ENCODE measurements at places on chromosomes 4 and X.

DNA sequence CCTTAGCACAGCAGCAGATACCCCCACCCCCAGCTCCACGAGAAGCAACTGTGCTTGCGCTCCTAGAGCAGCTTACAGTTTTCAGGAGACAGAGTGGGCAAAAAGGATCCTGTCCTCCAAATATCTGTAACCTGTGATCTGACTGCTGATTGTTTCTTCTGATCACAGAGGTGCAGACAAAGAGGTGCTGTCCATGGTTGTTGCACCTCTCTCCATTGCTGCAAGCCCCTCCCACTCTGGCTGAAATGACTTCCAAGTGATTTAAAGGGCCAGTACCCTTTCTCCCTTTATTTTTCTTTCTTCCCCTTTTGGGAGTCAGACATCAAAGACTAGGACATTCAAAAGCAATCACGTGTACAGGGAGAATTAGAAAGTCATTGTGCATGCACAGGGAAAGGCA is 205.3 kb upstream of the GEMIN8 start:
- no peak for DNase-seq

DNA sequence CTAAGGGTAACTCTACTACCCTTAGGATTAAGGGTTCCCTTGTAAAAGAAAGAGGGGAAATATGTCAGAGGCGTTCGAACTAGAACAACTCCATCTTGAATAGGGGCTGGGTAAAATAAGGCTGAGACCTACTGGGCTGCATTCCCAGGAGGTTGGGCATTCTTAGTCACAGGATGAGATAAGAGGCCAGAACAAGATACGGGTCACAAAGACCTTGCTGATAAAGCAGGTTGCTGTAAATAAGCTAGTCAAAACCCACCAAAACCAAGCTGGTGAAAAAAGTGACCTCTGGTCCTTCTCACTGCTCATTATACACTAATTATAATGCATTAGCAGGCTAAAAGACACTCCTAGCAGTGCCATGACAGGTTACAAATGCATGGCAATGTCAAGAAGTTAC is 922.0 kb downstream of the DMD start:
- DNase-seq = no peak

- no peak for DNase-seq
These were observed 17.3 kb upstream of the SEL1L3 start for GRCh38 chr4:25879991-25880651.

DNA sequence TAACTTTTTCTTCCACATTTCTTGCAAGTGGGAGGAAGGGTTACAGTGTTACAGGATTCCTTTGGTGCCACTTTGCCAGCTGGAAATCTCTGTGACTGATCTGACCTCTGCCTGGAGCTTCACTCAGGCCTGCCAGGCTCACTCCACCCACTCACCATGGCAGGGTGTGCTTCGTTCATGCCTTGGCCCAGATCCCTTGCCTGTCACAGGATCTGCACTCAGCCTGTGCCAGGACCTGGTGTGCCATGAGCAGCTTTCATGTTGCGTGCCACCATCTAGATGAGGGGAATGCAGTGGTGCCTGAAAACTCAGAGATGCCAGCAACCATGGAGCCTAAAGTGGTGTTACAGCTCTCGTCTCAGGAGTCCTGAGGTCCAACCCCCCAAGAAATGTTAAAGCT is 2596.4 kb downstream of the PCDH7 start:
- no peak for DNase-seq

DNA sequence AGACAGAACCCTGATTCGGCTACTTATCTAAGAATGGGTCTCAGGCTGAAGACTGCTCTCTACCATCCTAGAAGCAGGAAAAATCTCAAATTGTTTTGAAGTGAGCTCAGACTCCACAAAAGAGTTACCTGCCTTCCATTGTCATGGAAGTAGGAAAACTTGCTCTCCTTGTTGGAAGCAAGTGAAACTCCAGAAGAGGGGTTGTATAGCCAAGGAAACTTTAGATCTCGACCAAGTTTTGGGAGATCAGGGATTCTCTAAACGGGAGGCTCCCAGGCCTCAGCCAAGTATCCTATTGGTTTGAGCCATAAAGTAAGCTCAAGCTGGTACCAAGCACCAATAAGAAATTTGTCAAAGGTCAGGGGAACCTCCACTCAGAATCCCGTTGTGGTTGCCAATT is 9.2 kb upstream of the FHDC1 start:
- DNase-seq = no peak

- DNase-seq = peak; percentile 48
These were observed 441.7 kb upstream of the RASGEF1B start for GRCh38 chr4:81913427-81913879.

DNA sequence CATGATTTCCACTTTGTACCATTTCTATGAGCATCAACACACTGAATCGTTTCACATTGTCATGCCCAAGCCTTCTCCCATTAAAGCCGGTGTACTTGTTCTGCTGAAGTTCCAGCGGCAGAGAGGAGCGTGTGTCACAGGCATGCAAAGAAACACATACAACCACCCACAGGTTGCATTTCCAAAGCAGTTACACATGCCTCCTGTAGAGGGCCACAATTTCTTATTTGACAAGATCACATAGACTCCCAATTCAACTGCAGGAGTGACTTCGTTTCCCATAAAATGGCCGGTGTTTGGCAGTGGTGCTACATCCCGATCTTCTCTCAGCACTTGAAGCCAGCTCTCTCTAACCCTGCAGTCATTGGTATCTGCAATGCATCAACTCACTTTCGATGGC is 992.6 kb downstream of the NLGN4X start:
- no peak for DNase-seq

- DNase-seq = no peak
These were observed 157.8 kb upstream of the AADAT start for GRCh38 chr4:170247596-170247995.

GRCh38 chr4:140875746-140876452 is 119.7 kb upstream of the TBC1D9 start:
- no peak for DNase-seq

- DNase-seq = no peak
These were observed 123.3 kb downstream of the MBNL3 start for GRCh38 chrX:132365490-132365889.

GRCh38 chrX:31139961-31140360 is 68.1 kb upstream of the FTHL17 start:
- no peak for DNase-seq

DNA sequence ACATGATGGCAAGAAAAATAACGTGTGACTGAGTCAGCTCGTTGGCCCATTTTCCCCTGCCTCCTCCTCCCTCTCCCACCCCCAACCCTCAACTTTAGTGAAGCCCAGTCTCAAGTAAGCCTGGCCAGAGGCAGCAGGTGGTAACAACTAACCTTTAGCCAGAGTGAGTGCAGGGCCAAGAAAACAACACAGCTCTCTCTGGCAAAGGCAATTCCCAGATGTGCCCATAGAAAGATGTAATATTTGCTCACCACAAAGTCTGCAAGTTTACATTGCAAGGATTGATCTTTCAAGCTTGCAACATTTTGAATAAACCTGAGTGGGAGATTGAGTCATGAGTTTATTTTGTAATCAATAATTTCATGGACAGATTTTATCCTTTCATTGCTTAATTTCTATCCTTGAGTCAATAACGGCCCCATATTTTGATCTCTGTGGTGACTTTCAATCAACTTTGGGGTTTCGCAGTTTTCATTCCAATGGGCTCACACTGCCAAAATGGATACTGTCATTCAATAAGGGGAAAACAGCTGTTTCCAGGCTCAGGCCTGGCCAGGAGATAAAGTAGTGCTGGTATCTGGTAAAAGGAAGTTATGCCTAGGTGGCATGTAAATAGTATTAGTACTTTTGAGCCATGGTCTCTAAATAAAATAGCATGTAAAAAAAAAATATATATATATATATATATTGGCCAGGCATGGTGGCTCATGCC is 130.7 kb upstream of the TMEM164 start:
- no peak for DNase-seq

DNA sequence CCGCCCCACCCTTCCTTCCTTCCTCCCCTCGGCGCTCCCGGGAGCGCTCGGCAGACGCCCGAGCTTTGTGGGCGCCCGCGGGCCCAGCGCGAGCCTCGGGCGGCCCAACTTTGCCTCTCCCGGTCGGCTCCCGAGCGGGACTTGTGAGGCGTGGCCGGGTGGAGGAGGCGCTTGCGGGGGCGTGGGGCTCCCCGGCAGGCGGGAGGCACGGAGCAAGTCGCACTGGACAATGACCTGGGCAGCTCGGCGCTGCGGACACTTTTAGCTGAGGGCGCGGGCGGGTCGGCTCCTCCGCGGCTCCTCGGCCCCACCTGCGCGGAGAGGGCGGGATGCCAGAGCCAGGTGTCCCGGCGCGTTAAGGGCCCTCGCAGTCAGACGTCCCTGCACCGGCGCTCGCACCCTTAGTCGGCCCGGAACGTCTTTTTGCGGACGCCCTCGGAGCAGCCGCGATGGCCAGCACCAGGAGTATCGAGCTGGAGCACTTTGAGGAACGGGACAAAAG is 385 bp downstream of the DCLK2 start:
- no peak for DNase-seq

DNA sequence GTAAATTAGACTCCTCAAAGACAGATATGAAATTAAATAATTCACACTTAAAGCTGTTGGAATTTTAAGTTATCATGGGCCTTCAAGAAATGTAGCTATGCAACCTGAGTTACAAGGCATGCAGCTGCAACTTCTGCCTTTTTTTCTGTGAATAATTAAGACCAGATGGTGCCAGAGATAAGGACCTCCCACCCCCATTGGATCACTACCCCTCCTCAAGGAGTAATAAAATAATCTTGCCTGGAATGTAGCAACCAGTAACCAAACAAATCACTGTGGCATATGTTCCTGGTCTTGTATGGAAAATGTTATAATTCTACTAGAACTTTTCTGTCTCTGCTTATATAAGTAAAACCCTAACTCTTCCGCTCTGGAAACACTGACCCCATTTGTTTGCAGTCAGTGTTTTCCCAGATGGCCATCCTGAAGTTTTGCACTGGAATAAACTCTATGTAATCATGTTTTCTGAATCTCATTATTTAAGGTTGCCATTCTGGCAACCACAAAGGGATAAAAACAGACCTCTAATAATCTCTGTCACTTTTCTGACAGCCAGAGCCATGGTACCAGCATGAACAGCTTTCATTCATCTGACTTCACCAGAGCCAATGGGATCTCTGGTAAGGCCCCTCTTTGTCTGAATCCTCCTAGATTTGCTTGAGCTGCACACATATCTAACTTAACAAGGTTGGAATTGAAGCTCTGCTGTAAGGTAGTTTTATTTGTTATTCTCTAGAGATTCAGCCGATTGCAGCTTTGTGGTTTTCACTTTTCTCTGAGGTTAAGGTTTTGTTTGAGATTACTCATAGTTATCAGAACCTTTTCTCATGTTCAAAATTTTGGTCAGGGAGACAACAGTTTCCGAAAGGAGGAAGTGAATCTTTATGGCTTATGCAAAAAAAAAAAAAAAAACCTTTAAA is 274.6 kb downstream of the NAF1 start:
- DNase-seq = no peak

DNA sequence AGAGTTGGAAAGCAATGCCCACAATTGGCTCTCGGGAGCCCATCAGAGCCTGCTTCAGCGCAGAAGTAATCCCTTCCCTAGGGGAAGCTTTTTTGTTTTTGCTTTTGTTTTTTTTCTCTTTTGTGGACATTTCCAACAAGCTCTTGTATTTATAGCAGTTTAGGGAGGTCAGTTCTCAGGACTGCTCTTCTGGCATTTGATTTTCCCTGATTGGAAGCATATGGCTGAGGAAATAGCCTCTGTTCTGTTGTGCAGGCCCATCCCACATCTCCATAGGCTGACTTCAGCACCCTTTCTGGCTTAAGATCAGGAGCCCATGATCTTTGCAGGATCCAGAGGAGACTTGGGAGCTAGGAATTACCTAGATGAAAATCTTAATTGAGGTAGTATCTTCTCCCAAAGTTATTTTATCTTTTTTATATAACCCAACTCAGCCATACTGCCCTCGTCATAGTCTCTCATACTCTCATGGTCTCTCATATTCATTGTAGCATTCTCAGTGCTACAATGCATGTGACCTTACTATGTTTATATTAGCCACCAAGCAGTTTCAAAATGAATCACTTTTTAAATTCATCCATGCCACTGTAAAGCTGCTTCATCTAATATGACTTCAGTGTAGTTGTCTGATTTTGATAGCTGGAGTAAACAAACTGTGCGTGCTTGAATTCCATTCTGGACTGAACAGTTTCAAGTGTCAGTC is 16.7 kb downstream of the PAGE4 start:
- DNase-seq = no peak

DNA sequence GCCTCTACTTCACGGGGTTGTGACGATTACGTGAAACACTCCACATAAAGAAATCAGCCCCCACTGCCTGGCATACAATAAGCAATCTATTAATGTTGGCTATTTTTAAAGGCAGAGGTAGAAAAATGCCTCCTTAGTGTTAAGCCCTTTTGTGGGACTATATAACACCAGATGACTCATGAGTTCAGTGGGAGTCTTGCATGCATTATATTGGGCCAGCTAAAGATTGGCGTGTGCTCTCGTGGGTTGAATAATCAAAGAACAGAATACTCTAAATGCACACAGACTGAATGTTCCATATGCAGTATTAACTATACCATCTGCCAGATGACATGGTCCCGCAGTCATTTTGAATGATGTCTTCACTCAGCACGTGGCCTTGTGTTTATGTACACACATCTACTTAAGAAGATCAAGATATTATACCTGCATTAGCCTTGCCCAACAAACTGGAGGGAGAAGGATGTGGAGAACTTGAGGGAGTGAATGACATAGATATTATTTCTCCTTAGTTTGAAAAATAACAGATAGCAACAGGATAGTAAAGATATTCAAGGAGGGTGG is 85.0 kb upstream of the MYOZ2 start:
- no peak for DNase-seq

DNA sequence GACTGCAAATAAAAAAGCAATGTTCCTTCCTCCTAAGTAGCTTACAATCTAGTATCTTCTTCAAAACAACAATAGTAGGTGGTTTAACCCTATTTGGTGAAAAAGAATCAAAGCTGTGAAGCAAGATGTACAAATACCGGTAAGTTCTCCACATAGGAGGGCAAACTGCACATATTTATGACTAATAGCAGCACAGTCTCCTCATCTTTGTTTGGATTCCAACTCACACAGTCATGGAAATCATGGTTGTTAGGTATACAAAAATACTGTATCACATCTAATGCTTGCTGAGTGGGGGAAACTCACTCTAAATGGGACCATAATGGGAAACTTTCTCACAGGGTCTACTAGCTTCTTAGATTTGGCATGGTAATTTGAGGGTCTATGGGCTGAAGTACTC is 597.2 kb downstream of the INPP4B start:
- DNase-seq = no peak

GRCh38 chr4:100034023-100034664 is 84.1 kb upstream of the H2AZ1 start:
- no peak for DNase-seq

All from activated T-cell treated with anti-CD3 and anti-CD28 coated beads for 24 hours (primary cell).